ENCODE measurements at places on chromosomes 16 and 17. TPM values are rescaled to one million over a fixed set of nuclear protein-coding genes. Genes with fewer than 3 reads are reported as not detected.
A peak's percentile ranks its signal among the peaks of the same experiment; 100 is the strongest.

CES5A gene
- polyA plus RNA-seq: not detected

KRTAP9-8 gene
- not detected for polyA plus RNA-seq

DNA sequence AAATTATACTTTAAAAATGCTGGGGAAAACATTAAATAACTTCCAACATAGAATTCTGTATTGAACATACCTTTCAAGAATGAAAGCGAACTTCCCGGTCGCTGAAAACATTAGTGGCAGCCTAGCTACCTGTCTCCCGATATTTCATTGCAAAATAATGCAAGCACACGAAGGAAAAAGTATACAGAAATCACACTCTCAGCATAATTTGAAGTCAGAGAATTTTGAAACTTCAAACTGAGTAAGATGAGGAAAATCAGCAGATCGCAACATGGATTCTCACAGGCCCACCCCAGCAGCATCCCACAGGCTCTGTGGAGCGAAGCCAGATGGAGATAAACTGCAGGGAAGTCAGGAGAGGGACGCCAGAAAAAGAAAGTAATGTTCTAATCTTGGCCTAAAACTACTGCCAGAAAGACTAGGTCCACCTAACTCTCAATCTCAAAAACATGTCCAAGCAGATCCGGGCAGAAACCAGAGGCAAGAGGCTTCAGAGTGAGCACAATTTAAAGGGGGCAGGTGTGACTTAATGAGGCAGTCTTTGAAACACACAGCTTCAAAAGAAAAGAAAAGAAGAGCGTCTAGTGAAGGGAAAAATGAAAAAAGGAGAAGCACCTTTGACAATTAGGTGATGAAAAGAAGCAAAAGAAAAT lies 4.8 kb upstream of the GOSR1 start:
- peak; percentile 31 for DNase-seq

DNA sequence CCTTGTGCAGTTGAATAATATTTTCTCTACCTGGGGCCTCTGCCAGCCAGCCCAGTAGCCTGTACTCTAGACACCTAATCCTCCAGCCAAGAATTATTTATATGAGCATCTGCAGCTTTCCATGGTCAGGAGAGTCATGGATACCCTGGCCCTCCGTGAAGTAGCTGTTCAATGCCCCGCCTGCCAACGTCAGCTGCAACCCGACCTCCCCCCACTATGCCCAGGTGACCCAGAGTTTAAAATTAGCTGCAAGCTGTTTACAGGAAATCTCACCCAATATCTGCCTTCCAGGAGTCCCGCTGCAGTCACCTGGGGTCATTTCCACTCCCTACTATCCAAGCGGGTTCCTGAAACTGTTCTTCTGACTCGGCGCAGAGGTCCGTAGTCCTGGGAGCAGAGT lies 12.3 kb downstream of the SDR42E2 start:
- no peak for DNase-seq

DNA sequence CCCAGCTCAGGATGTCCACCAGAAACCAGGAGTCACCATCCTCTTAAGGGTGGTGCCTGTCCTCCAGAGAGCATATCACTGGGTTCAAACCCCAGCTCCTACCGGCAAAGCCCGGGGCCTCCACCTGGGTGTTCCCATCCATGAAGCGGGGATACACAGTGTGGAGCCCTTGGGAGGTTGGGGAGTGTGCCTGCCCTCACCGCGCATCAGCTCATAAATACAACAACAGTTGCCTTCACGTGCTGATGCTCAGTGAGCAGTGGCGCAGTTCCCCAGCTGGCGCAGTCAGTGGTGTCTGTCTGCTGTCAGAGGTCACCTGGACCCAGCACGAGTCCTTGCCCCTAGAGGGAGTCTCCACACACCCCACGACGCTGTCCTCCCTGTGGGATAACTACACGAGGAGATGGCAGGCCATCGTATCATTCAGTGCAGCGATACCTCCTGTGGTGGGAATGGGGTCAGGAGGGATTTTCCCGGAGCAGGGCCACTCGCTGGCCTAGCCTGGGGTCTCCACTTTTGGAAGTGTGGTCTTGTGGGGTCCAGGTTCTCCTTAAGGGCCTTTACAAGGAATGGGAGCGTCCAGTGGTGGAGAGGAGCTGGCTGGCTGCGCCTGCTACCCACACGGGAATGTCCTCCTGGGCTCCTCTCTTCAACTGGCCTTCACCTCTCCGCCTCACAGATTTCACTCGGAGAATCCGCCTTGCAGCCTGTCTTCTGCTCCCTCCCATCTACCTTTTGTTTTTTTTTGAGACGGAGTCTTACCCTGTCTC lies 2.3 kb upstream of the ELOB start:
- DNase-seq: no peak

DNA sequence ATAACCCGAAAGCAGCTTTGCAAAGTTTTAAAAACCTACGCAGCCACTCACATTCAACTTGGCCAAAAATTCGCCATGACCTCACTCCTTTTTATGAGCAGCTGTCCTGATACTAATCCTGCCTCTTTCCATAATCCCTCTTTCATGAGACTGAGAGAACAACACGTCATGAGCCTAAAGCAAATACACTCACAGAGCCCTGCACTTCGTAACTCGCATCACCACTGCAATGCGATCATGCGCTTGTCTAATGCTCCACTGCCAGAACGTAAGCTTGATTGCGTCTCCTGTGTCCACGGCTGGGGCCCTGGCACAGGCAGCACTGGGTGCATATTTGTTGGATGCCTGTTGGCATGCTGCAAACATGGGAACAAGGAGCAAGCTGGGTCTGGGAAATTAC lies 36.2 kb downstream of the CDRT4 start:
- no peak for DNase-seq

DNA sequence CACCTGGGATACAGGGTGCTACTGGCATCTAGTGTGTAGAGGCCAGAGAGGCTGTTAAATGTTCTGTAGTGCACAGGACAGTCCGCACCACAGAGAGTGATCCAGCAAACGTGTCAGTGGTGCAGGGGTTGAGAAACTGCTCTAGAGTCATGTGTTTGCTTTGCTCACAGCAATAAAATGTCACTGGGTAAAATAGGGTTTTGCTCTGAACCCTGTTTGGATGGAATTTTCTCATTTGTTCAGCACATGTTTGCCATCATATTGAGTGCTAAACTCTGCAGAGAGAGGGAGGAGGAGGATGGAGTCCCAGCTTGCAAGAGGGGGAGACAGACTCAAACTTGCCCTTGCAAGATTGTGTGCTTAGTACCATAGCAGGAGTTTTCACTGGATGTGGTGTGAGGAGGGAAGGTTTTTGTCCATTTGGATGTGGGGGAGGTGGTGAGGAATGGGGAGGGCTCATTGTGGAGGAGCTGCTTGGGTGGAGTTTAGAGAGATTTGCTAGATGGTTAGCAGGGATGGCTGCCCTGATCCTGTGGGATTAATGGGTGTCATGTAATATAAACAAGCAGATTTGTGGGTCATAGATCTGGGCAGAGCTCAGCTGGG lies 11.8 kb downstream of the PLCG2 start:
- DNase-seq: no peak

DNA sequence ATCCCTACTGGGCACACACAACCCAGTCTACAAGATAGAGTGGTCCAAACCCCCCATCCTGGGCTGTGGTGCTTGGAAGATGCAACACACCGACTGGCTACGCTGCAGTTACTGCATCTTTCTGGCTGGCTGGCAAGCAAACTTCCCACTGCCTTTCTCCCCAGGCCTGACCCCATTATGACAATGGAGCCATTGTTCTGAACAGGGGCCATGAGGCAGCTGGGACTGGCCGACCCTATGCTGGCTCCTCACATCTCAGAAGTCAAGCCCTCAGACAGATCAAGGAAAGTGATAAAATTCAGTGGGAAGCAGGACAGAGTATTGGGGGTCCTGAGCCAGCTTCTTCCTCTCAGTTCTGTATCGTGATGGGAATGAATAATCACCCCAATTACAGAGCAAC lies 364.1 kb upstream of the ASIC2 start:
- DNase-seq: no peak

DNA sequence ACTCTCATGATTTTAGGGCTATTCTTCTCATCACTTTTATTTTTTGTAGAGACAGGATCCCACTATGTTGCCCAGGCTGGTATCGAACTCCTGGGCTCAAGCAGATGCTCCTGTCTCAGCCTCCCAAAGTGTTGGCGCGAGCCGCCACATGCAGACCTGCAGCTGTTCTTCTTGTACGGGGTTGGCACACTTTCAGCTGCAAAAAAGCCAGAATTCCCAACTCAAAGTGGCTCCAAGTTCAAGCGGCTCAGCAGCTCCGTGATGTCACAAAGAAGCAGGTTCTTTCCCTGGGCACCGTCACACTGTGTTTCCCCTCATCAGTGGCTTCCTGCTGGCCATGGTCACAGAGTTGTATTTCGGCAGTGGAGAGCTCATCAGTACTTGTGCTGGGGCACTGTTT lies 6.7 kb upstream of the SBK1 start:
- DNase-seq: no peak

Measured in foreskin keratinocyte (primary cell).